ENCODE measurements at places on chromosomes 1 and 21.

- no peak for DNase-seq
Measured at GRCh38 chr1:234869182-234870019, 259.2 kb downstream of the TOMM20 start.

DNA sequence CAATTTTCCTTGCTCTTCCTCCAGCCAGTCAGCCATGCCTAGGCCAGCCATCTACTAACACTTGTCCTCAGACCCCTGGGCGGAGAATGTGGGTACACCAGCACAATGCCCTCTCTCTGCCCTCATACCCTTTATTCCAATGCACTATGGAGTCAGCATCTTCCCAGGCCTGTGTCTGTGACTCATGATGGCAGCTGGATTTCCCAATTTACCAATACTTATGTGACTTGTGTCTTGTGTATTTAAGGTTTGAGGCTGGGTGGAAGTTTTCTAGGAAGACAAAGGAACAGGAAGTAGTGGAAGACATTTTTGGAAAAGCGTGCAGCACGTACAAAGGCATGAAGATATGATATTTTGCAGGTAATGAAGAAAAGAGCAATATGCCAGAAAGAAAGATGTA lies 114.3 kb downstream of the NMNAT2 start:
- no peak for DNase-seq

DNA sequence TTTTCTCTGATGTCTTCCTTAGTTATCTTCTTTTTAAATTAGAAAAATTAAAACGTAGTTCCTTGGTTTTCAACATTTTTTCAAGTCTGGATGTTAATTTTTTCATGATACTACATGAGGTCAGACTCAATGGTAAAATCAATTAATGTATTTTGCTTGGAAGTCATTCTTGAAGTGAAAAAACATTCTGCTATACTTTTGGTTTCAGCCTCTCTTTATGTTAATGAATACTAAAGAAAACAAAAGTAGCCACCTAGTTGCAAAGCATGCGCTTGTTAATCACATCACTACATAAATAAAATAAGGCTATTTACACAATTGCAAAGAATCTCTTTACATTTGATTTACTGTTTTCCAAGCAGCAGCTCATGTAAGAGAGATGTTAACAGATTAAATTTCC lies 170.4 kb downstream of the LIPI start:
- no peak for DNase-seq

DNA sequence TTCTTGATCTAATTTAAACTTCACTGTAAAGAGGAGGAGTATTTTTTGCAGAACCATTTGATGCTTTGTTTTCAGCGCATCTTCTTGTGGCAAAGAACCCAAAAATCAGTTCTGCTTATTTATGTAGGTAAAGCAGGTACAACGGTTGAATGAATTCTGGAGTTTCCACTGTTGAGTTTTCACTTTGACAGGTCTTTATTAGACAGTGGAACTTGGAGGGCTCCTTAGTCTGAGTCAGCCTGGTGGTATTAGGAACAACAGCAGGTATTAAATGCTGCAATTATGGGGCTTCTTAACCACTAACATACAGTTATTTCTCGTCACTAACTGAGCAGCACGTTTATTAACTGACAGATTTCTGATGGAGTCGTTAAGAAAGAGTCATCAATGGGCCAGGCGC lies 1.2 kb downstream of the LRIG2 start:
- no peak for DNase-seq

DNA sequence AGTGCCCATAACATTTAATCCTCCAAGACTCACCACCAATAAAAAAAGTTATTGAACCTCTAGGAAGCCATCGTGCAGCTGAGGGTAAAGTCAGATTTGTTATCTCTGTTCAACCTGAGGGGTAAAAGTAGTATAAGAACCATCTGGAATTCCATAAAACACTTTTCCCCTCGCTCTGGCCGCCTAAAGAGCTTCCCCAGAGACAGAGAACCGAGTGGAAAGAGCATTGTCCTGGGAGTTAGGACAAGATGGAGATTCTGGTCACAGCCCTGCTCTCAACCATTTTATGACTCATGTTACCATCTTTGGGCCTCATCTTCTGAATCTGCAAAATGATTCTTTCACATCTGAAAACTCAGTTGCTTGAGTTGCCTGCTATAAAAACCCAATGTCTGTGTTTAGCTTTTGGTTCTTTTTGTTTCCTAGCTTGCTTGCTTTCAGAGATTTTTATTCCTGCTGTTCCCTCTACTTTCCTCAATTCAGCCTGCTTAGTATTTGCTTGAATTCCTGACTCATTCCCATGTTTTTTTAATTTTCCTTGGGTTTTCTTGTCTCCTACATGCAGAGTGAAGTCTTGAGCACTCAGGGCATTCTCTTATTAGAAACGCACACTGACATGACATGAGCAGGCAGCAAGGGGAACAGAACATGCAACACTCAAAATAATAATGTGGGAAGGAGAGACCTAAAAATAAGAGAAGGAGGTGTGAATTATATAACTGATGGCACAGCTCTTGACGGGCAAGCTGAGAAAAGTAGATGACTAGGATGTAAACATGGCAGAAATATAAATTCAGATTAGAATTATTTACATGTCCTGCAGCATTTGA lies 1.7 kb downstream of the EPHX4 start:
- DNase-seq: no peak

DNA sequence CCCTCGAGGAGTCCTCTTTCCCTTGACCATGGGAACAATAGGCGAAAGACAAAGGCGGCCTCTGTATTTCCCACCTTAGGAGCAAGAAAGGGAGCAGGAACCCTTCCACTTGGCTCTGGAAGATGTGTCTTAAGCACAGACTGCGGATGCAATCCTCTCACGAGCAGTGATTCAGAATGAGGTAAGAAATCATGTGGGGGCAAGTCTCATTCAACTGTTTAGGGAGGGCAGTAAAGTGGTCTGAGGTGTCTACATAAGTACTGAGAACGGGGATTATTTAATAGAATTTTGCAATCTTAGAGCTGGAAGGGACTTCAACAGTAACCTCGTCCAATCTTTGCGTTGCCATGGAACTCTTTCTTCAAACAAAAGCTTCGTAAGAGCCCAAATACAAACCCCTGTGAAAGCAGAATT lies 1.6 kb upstream of the DYRK3 start:
- DNase-seq: no peak

DNA sequence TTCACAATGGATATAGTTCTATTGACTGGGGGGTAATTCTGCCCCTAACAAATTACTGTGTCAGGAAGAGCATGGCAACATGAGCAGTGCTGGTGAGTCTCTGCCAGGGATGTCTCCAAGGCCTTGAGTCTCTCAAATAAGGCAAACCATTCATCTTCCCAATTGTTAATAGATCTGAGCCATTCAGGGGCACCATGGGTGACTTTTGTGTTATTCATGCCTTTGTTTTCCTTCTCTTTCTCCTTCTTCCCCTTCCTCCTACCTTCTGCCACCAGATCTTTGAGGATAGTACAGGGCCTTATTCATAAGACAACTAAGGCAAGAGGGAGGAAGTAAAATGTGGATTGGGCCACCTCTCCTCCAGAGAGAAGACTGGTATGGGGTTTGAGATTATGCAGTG lies at the start of gene RGSL1:
RGSL1 (plus strand) TSS at position 60 of the 400 bp plus-strand sequence; CDS start at position 80, 20 bp downstream.
- no peak for DNase-seq

- DNase-seq: peak; percentile 82
Measured at GRCh38 chr1:6245086-6245868, 1.3 kb downstream of the HES3 start.

DNA sequence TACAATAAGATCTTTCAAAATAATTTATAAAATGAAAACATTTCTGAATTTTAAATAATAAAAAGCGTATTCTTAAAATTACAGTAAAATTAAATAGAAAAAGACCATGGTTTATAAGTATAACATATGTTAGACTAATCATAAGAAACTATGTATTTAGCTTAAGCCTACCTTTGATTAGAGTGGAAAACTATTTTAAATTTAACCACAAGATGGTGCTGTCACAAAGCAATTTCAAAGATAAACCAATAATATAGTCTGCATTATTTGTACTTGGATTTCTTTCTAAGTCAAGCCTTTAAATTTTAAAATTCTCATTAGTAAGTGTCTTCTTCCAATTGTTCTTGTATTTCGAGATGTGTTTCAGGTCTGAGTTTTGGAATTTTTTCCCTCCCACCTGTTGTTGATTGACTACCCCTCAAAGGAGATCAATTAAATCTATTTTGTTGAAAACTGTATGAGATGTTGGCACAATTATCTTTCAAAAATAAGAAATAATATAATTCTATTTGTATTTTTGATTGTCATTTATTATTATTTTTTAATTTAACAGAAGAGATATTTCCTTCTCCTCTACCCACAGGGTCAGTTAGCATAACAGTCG lies 459.8 kb downstream of the KCNT2 start:
- DNase-seq: peak; percentile 12

DNA sequence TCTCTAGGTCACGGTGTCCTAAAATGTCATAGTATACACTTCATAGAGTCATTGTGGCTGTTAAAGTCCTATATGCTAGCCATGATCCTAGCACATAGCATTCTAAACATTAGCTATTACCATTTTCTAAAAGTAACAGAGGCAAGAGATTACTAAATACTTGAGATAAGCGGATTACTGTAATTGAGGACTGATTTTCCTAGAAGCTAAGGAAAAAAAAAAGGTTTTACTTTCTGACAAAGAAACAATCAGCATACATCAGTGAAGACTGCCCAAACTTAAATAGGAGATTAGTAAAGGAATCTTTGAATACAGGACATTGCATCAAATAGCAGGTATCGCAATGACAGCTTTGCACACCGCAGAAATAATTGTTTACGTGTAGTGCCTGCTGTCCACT lies 91.3 kb upstream of the HNRNPU start:
- DNase-seq: no peak

DNA sequence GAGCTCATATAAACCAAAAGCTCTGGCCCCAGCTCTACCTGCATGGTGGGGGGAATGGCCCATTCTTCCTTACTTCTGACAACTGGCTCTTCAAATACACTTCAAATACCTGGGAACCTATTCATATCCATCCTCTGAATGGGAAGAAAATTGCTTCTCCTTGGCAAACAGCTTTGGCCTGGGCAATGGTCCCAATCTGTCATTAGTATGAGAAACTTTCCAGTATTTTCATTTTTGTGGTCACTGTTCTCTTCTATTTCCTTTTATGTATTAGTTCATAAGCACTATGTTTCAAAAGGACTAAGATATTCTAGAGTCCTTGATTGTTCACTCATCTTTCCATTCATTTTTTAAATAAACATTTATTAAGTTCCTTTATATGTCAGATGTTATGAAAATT lies 5.2 kb upstream of the HSD3B2 start:
- peak; percentile 76 for DNase-seq

DNA sequence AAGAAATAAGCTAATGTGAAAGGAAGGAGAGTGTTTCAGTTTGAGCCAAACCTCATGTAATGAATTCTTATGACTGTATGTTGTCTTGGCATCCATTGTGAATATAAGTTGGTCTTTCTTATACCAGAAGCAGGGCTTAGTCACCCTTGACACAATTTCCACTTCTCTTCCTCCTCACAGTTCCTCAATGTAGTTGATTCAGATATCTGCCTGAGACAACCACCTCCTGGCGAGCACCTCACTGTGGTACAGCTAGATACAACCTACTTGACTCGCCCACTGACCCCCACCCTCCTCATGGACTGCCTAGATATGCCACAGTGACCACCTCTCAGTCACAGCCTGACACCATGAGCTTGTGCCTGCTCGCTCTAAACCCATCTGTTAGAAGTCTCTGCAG lies 45.6 kb downstream of the KYAT3 start:
- no peak for DNase-seq

- no peak for DNase-seq
Measured at GRCh38 chr1:157704878-157705277, 4.3 kb upstream of the FCRL3 start.
